ENCODE measurements at places on chromosomes 2 and 18.

DNA sequence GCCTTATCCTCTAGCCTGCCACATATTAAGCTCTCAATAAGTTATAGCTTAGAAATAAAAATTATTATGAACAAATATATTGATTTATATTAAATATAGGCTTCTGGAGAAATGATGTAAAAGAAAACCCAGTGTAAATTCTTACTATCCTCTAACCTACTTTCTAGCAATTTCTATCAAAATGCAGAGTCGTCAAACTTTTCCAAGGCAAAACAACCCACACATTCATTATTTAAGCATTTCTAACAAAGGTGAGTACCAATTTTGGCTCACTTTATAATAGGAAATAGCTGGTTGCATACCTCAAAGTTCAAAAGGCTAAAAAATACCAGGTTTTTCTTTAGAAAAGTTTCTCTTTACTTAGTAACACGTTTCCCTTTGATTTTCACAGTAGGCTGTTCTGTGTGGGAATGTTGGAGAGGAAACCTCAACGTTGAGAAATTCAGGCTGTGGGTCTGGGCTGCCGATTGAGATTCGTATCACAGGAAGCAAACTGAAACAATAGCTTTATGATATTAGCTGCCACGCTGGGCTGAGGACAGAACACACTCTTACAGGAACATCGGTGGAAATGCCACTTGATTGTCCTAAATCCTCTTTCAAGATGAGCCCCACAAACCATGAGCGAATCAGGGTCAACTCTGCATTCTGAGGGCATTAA lies 53.0 kb downstream of the EPAS1 start:
- DNase-seq: no peak

GRCh38 chr18:76251691-76252090 lies 243.4 kb downstream of the ZNF516 start:
- DNase-seq: no peak

DNA sequence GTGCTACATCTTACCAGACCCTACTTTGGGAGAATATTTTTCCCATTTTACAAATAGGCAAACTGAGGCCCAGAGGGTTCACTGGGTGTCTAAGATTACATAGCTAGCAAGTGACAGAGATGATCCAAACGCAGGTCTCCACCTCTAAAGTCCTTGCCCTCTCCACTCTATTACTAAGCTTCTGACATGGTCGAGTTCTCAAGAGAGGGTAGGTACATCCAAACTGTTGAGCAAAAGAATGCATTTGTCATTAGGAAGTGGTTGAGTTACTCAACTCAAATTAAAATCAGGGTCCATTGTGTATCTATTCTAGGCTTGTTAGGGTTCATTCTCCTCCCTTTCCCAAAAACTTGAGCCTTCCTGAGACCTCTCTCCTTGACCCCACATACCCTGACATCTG lies 680.6 kb upstream of the FANCL start:
- DNase-seq: no peak

GRCh38 chr2:30422444-30423040 lies 24.5 kb upstream of the LCLAT1 start:
- peak; percentile 35 for DNase-seq

GRCh38 chr2:169184074-169184473 lies 114.7 kb downstream of the DHRS9 start:
- DNase-seq: no peak

GRCh38 chr2:42914314-42914713 lies 121.9 kb upstream of the HAAO start:
- no peak for DNase-seq

GRCh38 chr2:56084111-56084901 lies 99.5 kb upstream of the CCDC85A start:
- no peak for DNase-seq

DNA sequence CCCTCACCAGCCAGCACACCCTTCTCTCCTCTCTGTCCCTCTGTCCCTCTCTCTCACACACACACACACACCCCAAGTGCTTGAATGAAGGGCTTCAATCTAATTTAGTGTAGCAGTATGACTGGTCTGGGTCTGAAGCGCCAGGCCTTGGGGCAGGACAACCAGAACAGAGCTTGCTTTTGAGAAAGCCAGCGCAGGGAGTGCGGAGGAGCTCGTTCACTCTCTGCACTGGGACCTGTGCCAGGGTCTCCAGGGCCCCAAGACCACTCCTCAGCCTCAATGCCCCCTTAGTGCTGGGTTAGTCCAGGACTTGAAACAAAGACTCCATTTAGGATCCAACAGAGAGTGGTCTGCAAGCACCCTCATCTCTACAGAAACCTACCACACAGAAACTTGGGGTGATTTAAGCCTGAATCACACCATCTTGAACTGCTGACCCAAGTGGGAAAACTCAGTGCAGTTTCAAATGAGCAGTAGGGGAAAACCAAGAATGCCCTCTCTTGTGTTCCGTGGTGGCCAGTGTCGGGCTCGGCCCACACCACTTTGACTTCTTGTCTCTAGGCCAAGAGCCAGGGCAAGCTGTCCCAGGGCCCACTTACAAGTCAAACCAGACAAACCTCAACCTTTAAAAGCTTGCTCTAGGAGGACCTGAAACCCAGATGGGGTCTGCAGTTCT lies 66.6 kb upstream of the WIPF1 start:
- DNase-seq: no peak

- DNase-seq: no peak
Measured at GRCh38 chr2:94996305-94997100, 29.0 kb upstream of the MAL start.

DNA sequence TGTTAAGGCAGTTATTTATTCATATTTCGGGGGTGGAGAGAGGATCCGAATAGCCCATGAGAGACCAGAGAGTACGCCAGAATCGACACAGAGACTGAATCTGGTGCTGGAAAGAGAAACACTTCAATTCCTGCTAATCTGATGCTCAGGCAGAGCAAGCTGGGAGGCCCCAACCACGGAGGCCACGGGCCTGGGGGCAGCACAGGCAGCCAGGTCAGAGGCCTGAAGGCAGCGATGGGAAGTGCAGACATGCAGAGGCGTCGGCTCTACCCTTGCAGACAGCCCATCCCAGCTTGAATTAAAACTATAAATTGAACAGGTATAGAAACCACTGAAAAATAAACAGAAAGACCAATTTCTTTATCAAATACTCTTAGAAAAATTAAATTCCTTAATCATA lies 50.6 kb downstream of the PXDN start:
- DNase-seq: no peak

GRCh38 chr2:148952621-148953020 lies 77.6 kb downstream of the KIF5C start:
- no peak for DNase-seq

DNA sequence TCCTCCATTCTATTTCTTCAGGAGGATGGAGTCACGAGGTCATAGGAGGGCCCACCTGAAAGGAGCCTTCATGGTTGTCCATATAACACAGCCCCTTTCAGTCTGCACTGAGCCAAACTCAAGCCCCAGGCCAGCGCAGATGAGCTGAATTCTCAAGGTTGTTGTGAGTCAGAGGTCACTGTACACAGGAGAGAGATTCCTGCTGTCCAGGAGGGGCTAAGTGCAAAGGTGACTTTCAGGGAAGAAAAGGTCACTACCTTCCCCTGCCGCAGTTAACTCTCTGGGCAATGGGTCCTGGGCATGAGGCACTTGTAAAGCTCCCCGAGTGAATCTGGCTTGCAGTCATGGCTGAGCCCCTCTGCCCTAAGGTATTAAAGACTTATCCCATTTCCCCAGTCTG lies 150.7 kb downstream of the CTIF start:
- DNase-seq: no peak

DNA sequence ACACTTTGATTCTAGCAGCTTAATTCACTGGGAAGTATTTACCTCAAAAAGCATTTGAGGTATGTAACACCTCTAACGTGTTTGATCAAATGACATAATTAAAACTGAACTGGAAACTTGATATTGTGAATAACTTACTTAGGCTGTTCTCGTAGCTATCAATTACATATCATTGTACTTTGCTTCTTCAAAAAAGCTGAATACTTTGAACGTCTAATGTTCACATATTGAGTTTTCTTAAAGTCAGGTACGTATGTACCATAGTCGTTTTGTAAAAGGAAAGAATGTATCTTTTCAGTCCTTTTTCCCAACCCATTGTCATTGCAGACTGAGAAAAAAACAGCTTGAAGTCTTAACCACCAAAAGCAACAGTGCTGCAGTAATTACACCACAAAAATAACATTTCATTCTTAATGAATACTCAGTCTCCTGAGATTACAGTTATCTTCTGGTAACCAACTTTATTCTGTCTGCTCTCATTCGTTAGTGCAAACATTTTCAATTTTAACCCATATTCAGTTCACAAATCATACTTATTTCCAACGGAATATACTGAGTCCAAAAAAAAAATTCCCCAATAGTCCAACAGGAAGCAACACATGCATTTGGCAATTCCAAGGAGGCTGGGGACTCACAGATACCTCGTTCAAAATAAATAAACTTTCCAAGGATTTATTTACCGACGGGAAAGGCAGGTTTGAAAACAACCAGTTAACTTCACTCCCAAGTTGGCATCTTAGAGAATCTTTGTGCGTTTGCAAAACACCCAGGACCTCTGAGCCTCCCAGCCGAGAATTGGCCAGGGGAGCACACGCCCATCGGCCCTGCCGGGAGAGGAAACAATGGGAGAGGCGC lies 1.1 kb downstream of the CHN1 start:
- DNase-seq: no peak

- DNase-seq: no peak
Measured at GRCh38 chr2:68390114-68390513, 25.0 kb downstream of the PLEK start.

- no peak for DNase-seq
Measured at GRCh38 chr2:118806797-118807667, 40.4 kb downstream of the EN1 start.

GRCh38 chr2:64637931-64638330 lies 15.8 kb downstream of the SERTAD2 start:
- DNase-seq: no peak

DNA sequence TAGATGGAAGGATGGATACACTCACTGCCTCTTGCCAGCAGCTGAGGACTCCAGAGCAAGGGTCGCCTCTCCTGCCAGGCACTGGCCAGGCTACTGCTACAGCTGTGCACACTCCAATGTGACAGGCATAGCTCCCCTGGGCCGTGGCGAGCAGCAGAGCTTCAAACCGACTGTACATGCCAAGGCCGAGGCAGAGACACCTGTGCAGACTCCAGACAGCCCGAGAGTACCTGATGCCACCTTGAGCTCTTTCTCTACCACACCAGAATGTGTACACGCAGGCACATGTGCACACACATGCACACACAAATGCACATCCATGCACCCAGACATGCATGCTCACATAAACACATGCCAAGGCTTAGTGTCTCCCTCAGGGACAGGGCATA lies 508.3 kb upstream of the MYT1L start:
- DNase-seq: no peak

DNA sequence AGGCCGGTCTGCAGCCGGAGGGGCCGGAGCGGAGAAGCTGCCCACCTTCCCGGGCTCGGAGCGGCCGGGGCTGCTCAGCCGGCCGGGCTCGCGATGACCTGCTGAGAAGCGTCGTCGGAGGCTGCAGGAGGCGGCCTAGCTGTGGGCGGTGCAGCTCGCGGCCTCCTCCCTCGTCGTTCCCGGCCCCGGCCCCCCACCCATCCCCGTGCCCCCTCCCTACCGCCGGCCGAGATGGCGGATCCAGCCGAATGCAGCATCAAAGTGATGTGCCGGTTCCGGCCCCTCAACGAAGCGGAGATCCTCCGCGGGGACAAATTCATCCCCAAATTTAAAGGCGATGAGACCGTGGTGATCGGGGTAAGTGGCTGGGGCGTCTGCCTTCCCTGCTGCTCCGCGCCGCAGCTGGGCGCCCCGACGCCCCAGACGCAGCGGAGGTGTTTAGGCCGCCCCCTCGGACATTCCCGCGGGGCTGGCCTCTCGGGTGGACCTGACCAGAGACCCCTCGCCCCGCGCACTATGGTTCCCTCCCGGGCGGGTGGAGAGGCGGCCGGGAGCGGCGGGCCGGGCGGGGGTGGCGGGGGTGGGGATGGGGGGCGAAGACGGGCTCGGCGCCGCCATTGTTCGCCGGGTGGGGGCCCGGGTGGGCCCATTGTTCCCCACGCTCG lies 492 bp downstream of the KIF5C start:
- DNase-seq: no peak

DNA sequence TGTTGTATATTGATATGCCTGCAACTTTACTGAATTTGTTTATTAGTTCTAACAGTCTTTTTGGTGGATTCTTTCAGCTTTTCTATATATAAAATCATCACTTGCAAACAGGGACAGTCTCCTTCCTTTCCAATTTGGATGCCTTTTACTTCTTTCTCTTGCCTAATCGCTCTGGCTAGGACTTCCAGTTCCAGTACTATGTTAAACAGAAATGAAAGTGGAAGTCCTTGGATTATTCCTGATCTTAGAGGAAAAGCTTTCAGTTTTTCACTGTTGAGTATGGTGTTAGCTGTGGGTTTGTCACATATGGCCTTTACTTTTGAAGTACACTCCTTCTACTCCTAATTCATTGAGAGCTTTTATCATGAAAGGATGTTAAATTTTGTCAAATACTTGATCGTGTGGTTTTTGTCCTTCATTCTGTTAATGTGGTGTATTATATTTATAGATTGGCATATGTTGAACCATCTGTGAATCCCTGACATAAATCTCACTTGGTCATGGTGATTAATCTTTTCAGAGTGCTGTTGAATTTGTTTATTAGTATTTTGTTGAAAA lies 52.9 kb downstream of the REL start:
- DNase-seq: no peak

DNA sequence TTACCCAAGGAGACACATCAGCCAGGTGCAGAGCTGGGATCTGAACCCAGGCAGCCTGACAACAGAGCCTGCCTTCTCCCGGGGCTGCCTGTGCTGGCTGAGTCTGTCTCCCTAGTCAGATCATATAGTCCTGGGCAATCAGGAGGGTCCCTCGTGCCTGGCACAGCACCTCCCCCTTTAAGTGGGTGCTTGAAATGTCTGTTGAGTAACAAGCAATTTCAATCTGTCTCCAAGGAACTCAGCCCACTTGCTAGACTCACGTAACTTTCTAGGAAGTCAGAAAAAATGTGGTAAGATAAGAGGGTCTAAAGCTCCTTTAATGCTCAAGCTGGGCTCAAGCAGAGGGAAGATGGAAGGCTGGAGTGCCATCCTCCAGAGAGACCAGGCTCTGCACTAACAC lies 51.9 kb downstream of the REEP1 start:
- DNase-seq: no peak

DNA sequence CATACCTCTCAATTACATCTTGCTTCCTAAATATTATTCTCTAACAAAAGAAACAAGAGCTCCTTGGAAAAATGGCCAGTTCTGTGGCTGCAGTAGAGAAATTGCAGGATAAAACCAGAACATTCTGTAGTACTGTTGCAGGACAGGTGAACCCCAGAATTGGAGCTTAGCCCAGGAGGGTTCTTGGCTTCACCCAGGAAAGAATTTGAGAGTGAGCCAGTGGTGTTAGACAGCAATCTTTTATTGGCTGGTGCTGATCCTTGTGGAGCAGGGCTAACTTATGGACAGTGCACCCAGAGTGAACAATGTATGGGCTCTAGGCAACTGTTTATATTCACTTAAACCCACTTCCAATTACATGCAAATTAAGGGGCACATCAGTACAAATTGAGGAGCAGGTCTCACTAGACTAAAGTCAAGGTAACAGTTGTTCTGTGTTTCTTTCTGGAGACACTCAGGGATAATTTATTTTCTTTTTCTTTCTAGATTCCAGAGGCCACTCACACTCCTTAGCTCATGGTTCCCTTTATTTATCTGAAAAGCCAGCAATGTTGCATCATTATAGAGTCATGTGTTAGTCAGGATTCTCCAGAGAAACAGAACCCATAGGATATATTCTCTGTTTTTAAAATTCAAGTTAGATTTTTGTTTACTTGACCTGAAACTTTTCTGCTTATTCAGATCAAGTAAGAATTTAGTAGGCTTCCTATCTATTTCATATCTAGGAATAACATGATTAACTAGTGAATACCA lies 348.1 kb downstream of the CCDC85A start:
- DNase-seq: no peak

- no peak for DNase-seq
Measured at GRCh38 chr18:12238826-12239225, 15.3 kb upstream of the CIDEA start.

All from stimulated activated CD8-positive, alpha-beta memory T cell treated with anti-CD3 and anti-CD28 coated beads, Interleukin-7, amount 100 ng/mL, for 1 hour (primary cell).